ENCODE measurements at places on chromosomes 2 and 18.

- DNase-seq, result no peak
These were observed 411.7 kb upstream of the NETO1 start for GRCh38 chr18:73279498-73279897.

- DNase-seq, result no peak
These were observed 10.9 kb upstream of the HDAC4 start for GRCh38 chr2:239411549-239412319.

- no peak for DNase-seq
These were observed 9.3 kb upstream of the NPC1 start for GRCh38 chr18:23595591-23595990.

GRCh38 chr2:45761635-45762034, 110.2 kb downstream of the PRKCE start:
- DNase-seq, result no peak

DNA sequence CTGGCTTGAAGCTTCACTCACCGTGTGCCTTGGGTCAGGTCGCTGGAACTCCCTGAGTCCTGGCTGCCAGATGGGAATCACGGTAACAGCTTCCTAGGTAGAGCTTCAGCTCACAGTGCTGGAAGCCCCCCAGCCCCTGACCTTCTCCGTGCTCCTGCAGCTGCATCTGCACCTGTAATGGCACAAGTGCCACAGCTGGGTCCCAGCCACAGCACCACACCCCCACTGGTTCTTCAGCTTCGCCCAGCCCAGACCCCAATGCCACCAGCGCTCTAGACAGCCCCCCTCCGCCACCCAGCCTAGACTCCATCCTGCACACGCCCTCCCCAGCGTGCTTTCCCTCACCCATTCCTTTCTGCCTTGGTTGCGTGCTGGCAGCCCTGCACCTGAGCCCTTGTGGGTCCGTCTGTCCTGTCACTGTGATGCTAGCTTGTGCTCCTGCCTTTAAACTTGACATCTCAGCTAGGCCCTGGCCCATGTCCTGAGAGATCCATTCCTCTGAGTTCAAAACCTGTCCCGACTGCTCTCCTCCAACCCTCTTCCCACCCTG, 7.6 kb upstream of the ESPNL start:
- no peak for DNase-seq

DNA sequence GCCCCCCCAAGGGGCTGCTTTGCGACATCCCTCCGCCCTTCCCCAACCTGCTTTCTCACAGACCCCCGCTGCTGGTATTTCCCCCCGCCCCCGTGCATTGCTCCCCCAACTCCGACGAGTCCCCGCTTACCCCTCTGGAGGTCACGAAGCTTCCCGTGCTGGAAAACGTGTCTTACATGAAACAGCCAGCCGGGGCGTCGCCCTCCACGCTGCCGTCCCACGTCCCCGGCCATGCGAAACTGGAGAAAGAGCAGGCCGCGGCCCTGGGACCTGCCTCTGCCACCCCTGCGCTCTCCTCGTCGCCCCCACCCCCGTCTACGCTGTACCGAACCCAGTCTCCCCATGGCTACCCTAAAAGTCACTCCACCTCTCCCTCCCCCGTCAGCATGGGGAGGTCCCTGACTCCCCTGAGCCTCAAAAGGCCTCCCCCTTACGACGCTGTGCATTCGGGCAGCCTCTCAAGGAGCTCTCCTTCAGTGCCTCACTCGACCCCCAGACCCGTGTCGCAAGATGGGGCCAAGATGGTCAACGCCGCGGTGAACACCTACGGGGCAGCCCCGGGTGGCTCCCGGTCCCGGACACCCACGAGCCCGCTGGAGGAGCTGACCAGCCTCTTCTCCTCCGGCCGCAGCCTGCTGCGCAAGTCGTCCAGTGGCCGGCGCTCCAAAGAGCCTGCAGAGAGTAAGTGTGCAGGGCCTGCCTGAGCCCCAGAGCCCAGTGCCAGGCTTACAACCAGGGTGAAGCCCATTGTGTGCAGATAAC, 183.0 kb downstream of the NYAP2 start:
- DNase-seq, result no peak

DNA sequence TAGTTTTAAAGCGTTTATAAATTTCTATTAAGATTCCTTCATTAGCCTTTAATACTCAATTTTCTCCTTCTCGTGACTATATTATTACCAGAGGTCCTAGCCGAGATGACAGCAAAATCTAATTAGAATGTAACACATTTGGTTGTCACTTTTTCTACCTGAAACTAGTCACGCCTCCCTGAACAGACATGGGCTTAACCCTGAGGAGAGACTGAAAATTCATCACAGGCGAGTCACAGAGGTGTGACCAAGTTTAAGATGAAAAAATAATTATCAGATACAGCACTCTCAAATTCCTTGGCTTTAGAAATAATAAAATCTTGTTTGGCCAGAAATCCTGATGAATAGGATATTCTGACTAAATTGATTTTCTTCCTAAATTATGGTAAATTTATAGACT, 834.4 kb upstream of the SLC39A10 start:
- no peak for DNase-seq

DNA sequence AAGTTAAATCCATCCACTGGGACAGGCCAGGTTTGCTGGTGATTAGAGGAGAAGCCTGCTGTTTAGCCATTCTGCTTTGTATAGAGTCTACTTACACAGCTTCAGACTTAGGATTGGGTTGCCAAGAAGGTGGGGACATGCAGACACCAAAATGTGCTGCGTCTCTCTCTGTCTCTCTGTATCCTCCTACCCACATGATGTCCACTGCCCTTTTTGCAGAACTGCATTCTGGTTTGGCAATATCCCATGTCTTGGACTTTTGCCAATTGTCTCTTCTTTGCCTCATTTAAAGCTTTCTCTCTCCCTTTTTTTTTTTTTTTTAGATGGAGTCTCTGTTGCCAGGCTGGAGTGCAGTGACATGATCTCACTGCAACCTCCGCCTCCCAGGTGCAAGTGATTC, 261.1 kb upstream of the FN1 start:
- no peak for DNase-seq

GRCh38 chr2:190216829-190217228, 102.8 kb downstream of the HIBCH start:
- DNase-seq, result no peak

DNA sequence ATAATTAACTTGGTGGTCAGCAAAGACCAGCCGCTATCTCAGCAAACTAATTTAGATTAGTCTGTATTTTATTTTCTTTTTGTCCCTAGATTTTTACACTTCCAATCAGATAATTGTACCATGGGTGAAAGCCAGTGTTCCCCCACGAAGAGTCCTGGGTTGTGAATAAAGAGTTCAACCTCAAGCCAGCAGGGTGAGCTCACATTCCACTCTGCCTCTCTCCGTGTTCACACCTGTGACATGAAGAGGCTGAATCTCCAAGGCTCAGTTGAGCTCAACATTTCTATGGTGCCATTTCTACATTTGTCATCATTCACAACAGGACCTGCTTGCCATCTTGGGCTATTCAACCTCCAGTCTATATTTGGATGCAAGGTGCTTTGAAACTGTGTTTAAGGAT, 771.5 kb downstream of the GALR1 start:
- DNase-seq, result no peak

- DNase-seq, result no peak
These were observed 115.4 kb upstream of the CDC42EP3 start for GRCh38 chr2:37786854-37787253.

- no peak for DNase-seq
These were observed 107.7 kb upstream of the KYNU start for GRCh38 chr2:142769761-142770160.

- no peak for DNase-seq
These were observed 120.5 kb upstream of the CXCR4 start for GRCh38 chr2:136238286-136239078.

- DNase-seq, result no peak
These were observed 70.5 kb upstream of the ZCCHC2 start for GRCh38 chr18:62452280-62452831.

DNA sequence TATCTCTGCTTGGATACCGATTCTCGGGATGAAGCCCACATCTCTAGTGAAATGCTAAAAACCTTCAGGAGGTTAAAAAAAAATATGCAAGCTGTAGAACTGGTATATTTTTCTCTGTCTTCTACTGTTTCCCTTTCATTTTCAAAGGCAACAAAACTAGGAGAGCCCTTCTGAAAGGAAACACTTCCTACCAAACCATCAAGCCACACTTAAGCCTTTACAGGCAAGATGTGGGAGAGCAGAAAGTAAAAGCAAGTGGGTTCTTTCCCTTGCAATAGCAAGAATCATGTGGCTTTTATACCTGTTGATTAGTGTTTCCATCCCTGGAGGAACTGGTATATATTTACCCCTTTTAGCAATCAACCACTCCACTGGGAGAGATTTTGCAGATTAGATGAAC, 147.9 kb upstream of the ACAA2 start:
- DNase-seq, result no peak

DNA sequence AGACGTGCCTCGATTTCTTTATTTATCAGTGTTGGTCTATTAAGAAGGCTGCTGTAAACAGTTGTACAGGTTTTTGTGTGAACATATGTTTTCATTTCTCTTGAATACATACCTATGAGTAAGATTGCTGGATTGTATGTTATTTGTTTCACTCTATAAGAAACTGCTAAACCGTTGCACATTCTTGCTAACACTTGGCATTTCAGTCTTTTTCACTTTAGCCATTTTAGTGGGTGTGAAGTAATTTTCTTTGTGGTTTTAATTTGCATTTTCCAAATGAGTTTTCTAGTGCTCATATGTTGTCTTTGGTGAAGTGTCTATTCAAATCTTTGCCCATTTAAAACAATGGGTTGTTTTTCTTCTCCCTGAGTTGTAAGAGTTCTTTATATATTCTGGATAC, 221.5 kb upstream of the SMAD7 start:
- no peak for DNase-seq

DNA sequence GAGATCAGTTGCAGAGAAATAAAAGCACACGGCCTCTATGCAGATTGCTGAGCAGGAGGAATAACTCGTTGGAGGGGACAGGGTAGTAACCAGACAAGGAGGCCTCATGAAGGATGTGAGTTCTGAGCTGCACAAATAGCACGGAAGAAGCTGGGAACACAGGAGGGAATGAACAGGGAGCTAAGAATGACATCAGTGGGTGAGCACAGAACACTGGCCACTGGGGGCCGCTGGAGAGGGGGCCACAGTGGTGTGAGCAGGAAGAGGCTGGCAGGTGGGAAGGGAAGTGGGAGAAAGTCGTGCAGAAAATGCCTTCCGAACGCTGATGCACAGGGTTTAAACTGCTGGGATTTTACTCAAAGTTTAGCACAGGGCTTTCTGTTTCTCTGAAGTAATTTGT, 61.0 kb downstream of the ZAP70 start:
- no peak for DNase-seq

GRCh38 chr2:72431737-72432136, 284.1 kb upstream of the CYP26B1 start:
- DNase-seq, result no peak

DNA sequence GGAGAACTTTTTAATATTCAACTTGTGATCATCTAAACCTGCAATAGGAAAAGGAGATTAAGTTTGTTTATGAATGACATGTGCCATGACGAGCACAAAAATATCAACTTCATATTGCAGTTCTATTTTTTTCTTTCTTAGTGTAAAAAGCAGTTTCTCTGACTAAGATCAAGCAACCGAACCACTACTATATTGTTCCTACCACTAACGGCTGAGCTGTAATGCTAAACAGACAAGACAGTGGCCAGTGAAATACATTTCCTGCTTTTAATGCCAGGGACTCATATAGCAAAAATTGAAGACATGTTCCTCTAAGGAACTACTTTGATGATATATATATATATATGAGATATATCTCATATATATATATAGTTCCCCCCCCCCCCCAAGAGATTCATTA, 1705.6 kb upstream of the TMEFF2 start:
- no peak for DNase-seq

GRCh38 chr2:34070196-34070595, 471.1 kb upstream of the FAM98A start:
- no peak for DNase-seq

DNA sequence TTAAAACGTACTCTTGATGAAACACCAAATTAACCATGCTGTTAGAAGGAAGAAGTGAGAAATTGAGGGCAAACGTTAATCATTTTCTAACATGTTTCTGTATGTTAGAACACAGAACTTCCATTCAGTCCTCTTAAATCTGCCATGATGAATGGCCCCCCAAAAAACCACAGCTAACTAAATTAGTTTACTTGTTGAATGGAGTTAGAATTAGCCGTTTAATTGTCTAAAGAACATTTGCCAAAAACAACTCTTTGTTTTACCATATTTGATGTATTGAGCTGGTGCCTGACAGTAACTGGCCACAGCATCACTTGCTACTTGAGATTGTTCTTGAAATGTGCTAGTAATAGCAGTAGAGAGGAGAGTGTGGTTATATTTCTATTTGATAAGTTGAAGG, 12.7 kb downstream of the CCNYL1 start:
- DNase-seq, result no peak

DNA sequence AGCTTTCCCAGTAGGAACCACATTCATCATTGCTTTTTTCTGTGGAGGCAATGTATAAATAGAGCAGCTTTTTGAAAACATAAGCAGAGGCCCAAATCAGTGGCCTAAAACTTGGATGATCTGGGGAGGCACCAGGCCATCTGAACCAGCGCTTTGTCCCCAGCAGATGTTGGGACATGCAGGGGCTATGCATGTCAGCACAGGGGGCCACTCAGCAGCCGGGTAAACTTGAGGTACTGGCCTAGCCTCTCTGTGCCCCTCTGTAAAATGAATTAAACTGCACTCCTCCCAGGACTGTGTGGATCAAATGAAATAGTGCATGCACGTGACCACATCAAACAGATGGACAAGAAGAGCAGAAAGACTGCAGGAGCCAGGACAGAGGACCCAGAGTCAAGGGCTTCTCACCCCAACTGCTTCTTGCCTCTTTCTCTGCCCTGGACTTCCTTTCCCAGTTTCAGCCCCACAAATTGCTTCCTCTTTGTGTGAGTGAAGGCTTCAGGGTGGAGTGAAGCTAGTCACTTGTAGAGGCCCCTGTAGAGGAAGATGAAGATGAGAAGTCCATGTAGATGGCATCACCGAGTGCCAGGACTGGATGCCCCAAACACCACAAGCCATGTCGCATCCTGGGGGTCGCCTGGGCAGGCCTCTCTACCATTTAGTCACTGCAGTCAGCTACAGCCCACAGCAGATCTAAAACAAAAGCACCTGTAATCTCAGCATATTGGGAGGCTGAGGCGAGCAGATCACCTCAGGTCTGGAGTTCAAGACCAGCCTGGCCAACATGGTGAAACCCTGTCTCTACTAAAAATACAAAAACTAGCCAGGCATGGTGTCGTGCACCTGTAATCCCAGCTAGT, 53.2 kb downstream of the IMPA2 start:
- no peak for DNase-seq
